ENCODE measurements at places on chromosomes 7 and 10.

DNA sequence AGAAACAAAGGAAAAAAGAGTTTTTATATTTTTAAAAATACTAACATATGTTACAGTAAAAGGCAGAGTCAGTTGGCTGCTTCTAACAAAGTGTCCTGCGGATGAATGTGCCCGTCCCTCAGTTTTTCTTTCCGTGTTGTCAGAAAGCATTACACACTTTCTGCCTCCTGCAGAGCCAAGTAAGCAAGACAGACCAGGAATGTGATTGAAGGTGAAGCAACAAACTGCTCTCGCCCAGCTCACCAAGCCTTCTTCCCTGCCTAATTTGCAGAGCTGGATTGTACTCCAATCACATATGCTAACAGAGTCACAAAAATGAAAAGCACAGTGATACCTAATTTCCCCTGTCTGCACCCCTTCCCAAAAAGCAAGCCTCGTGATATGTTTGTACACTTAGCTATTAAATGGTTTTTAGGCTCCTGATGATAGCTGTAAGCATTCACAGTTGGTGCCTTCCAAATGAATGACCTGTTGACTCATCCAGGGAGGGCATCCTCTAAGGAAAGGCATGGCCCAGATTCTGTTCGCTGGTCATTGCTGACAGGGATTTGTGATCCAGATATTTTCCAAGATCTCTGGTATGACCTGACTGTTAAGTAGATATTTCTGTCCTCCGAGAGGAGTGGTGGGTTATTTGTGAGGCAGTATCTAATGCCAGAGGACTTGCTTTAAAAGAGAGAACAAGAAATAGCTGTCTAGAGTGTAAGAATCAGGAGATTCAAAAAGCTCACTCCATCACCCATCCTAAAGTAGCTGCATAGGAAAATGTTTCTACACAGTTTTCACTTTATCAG, 187.3 kb upstream of the PLXDC2 start:
- DNase-seq: no peak
- no peak overlapping the region for H3K4me3 ChIP-seq
- H3K27me3 ChIP-seq: no peaks in the 10 kb centered on the region
- no peaks in the 10 kb centered on the region for H3K4me1 ChIP-seq
- no peak overlapping the region for H3K27ac ChIP-seq

DNA sequence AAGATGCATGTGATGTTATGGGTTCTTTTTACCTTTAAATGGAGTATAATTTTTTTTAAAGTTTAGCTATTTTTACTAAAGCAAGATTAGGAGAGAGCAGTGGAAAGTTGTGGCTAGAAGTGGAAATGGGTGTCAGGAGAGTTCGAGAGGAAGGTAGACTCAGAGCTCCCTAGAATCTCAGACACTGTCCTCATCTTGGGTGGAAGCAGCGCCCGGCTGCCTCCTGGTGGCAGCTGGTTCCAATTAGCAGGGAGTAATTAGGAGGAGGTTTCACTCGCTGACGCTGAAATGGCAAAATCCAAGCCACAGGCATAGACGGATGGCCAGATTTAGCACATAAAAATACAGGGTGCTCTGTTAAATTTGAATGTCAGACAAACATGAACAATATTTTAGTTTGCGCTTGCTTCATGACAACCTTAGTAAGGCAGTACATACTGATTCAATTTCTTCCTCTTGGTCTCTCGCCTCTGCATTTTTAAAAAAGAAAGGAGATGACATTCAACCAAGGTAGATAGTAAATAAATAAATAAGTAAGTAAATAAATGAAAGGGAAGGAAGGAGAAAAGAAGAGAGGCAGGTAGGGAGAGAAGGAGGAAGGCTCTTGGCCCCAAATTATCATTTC, 58.5 kb downstream of the LGI1 start:
- no peaks in the 10 kb centered on the region for H3K36me3 ChIP-seq
- DNase-seq: peak; percentile 65
- H3K27me3 ChIP-seq: no peaks in the 10 kb centered on the region
- no peak overlapping the region for H3K27ac ChIP-seq

- peaks cover 3% of the 10 kb centered on the region for H3K4me1 ChIP-seq
- H3K27ac ChIP-seq: no peak overlapping the region
- DNase-seq: no peak
- no peaks in the 10 kb centered on the region for H3K36me3 ChIP-seq
- no peak overlapping the region for H3K4me3 ChIP-seq
- H3K27me3 ChIP-seq: no peaks in the 10 kb centered on the region
Measured at GRCh38 chr7:28573059-28573553, 160.8 kb downstream of the CREB5 start.

- peaks cover 13% of the 10 kb centered on the region for H3K36me3 ChIP-seq
- H3K4me1 ChIP-seq: no peaks in the 10 kb centered on the region
- H3K27me3 ChIP-seq: no peaks in the 10 kb centered on the region
- peak overlapping the region; percentile 89 for H3K27ac ChIP-seq
Measured at GRCh38 chr10:73251683-73252444, 580 bp downstream of the MRPS16 start.

GRCh38 chr10:61781969-61782403, 119.3 kb downstream of the CABCOCO1 start:
- H3K4me1 ChIP-seq: no peaks in the 10 kb centered on the region
- H3K27ac ChIP-seq: no peak overlapping the region
- no peaks in the 10 kb centered on the region for H3K36me3 ChIP-seq
- H3K4me3 ChIP-seq: no peak overlapping the region

DNA sequence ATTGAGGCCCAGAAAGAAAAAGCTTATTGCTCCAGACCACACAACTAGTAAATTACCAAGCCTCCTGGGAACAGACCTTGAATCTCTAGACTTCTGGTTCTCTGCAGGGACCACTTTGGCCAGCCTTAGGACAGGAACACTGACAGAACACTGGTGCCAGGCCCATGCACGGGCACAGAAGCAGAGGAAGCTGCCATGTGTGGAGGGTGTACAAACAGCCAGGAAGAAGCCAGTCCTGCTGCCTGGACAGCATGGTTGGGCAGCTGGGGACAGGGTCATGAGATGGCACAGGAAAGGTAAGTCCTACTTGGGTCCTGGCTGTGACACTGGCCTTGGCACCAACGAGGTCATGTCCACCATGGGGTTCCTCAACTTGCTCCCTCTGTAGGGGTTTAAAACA, 19.2 kb downstream of the MMRN2 start:
- no peaks in the 10 kb centered on the region for H3K27me3 ChIP-seq
- H3K36me3 ChIP-seq: no peaks in the 10 kb centered on the region
- no peak overlapping the region for H3K27ac ChIP-seq
- DNase-seq: peak; percentile 45

GRCh38 chr10:17026686-17027485, 102.7 kb downstream of the CUBN start:
- no peak overlapping the region for H3K27ac ChIP-seq
- H3K27me3 ChIP-seq: no peaks in the 10 kb centered on the region
- no peak for DNase-seq
- H3K4me3 ChIP-seq: no peak overlapping the region

- H3K4me3 ChIP-seq: no peak overlapping the region
- peak; percentile 43 for DNase-seq
- H3K27me3 ChIP-seq: no peaks in the 10 kb centered on the region
- peak overlapping the region; percentile 100 for H3K27ac ChIP-seq
- H3K36me3 ChIP-seq: peaks cover 33% of the 10 kb centered on the region
Measured at GRCh38 chr10:3781468-3782145, 3.4 kb downstream of the KLF6 start.

DNA sequence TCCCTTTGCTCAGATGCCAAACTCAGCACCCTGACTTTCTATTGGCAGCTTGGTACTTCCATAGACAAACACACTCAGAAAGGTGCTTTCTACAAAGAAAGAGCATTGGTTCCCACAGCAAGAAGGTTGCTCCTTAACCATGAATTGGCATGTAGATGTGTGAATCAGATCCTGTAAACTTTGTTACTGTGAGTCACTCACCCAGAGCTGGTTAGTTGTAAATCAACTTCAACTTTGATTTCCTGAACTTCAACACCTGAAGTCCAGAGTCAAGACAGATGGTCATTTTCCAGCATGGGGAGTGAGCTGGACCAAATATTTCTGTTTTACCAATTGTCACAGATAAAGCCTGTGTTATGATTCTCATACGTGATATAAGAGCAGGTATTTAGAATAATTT, 797.2 kb downstream of the TNS3 start:
- H3K27me3 ChIP-seq: no peaks in the 10 kb centered on the region
- H3K4me3 ChIP-seq: no peak overlapping the region
- H3K4me1 ChIP-seq: no peaks in the 10 kb centered on the region
- no peaks in the 10 kb centered on the region for H3K36me3 ChIP-seq
- DNase-seq: no peak

DNA sequence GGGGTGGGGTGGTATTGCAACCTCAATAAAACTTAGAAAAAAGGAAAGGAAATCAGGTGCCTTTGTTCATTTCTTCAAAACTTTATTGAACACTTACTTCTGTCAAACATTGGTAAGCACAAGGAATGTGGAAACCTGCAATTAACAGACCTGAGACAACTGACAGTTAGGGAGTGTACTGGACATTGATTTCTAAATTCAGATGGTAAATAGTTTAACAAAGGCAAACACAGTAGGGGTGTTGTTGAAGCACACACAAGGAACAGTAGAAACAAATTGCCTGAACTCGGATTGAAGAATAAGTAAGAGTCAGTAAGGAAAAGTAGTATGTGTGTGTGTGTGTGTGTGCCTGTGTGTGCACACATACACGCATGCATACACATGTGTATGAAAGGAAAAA, 108.6 kb downstream of the CSTF2T start:
- H3K36me3 ChIP-seq: no peaks in the 10 kb centered on the region
- H3K27me3 ChIP-seq: no peaks in the 10 kb centered on the region
- H3K27ac ChIP-seq: no peak overlapping the region
- no peak overlapping the region for H3K4me3 ChIP-seq
- no peaks in the 10 kb centered on the region for H3K4me1 ChIP-seq
- DNase-seq: no peak

DNA sequence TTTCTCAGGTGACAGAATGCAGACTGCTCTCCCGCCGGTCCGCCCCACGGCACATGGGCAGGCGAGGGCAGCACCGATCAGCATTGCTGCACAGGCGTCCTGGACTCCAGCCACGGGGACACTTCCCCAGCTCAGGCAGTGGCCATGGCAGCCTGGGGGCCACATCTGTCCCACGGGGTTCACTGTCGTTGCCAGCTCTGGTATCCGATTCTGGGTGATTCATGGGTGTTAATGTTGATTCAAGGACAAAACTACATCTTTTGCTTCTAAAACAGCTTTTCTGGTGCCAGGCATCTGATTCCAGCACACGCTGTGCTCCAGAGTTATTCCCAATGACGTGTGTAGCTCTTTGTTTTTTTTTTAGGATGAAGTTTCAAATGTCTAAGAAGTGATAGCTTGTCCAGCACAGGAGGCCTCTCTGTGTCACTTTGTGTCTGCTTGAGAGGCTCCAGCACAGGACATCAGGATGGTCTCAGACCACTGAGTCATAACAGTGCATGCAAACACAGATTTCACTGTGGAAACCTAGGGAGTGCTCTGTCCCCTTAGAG, 218.0 kb downstream of the WDR37 start:
- H3K27ac ChIP-seq: no peak overlapping the region
- no peak overlapping the region for H3K4me3 ChIP-seq
- H3K36me3 ChIP-seq: no peaks in the 10 kb centered on the region
- no peaks in the 10 kb centered on the region for H3K4me1 ChIP-seq
- DNase-seq: peak; percentile 84
- no peaks in the 10 kb centered on the region for H3K27me3 ChIP-seq

GRCh38 chr7:31271641-31272405, 68.7 kb downstream of the NEUROD6 start:
- no peak for DNase-seq
- no peaks in the 10 kb centered on the region for H3K4me1 ChIP-seq
- H3K36me3 ChIP-seq: no peaks in the 10 kb centered on the region
- H3K4me3 ChIP-seq: no peak overlapping the region
- H3K27me3 ChIP-seq: no peaks in the 10 kb centered on the region
- H3K27ac ChIP-seq: no peak overlapping the region

- no peaks in the 10 kb centered on the region for H3K4me1 ChIP-seq
- H3K27ac ChIP-seq: no peak overlapping the region
- no peak overlapping the region for H3K4me3 ChIP-seq
- DNase-seq: no peak
- no peaks in the 10 kb centered on the region for H3K36me3 ChIP-seq
Measured at GRCh38 chr7:3427957-3428356, 126.9 kb downstream of the SDK1 start.

GRCh38 chr10:43925793-43926192, 277.1 kb upstream of the ZNF32 start:
- no peak overlapping the region for H3K27ac ChIP-seq
- H3K4me3 ChIP-seq: no peak overlapping the region
- H3K27me3 ChIP-seq: no peaks in the 10 kb centered on the region
- H3K36me3 ChIP-seq: no peaks in the 10 kb centered on the region
- no peak for DNase-seq

DNA sequence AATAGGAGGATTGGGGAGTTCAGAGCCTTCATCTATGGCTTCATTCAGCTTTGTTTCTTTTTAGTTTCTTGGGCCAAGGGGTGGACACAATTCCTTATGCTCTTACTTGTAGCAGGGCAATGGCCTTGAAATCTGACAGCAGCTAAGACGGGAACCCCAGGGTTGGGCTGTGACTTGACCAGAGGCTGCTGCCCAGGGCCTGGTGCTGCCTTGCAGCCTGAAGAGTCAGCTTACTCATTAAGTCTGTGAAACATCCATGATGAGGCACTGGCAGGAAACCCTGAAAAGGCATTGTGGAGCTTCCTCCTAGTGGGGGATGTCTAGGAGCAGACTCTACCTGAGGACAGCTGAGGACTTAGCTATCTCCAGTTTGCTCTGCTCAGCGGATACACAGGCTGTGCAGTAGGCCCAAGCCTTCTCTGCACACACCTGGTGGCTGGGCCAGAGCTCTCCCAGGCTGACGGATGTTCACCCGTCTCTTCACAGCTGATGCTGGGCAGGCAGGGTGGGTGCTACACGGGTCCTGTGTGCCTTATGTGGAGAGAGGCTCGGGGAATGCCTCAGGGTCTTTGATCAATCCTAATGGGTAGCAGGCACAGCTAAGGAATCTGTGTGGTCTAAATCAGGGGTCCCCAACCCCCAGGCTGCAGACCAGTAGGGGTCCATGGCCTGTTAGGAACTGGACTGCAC, 17.8 kb downstream of the CXCL12 start:
- DNase-seq: no peak
- H3K4me3 ChIP-seq: no peak overlapping the region
- no peaks in the 10 kb centered on the region for H3K4me1 ChIP-seq
- H3K27me3 ChIP-seq: no peaks in the 10 kb centered on the region
- no peak overlapping the region for H3K27ac ChIP-seq

DNA sequence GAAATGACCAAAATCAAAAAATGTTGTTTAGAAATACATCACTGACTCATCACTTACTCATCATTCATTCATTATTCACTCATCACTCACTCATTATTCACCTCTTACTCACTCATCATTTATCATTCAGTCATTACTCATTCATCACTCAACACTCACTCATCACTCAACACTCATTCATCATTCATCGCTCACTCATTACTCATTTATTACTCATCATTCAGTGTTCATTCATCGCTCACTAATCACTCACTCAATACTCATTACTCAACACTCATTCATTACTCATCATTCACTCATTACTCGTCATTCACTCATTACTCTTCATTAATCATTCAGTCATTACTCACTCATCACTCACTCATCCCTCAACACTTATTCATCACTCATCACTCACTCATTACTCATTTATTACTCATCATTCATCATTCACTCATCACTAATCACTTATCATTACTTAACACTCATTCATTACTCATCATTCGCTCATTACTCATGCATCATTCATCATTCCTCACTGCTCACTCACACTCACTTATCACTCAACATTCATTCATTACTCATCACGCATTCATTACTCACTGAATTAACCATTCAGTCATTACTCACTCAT, 238.5 kb downstream of the ADARB2 start:
- H3K4me1 ChIP-seq: no peaks in the 10 kb centered on the region
- no peak overlapping the region for H3K4me3 ChIP-seq
- H3K27ac ChIP-seq: no peak overlapping the region
- no peaks in the 10 kb centered on the region for H3K27me3 ChIP-seq
- no peak for DNase-seq
